ENCODE measurements at places on chromosomes 4 and X.

- no peak for DNase-seq
Observed at GRCh38 chr4:19743115-19743638, 508.5 kb upstream of the SLIT2 start.

- DNase-seq = no peak
Observed at GRCh38 chrX:122584981-122585380, 599.1 kb upstream of the GRIA3 start.

- DNase-seq = no peak
Observed at GRCh38 chr4:110953898-110954297, 331.0 kb upstream of the PITX2 start.

DNA sequence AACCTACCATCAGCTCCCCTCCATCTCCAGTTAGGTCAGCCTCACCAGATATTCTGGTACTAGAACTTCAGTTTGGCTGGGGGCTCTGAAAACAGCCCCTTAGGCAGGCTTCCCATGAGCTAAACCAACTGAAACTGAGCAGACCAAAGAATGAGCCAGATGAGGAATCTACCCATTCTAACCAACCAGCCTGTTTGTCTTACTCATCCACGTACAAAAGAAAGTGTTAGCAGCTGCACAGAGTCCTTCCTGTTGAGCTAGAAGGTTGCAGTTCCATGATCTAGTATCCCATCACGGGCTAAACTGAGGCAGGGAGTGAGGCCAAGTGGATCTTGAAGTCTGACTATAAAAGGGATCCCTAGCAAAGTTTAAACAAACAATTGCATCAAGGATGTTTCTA, 17.5 kb downstream of the MAGEA9B start:
- DNase-seq = no peak

- no peak for DNase-seq
Observed at GRCh38 chr4:35525192-35525978, 718.9 kb downstream of the ARAP2 start.

DNA sequence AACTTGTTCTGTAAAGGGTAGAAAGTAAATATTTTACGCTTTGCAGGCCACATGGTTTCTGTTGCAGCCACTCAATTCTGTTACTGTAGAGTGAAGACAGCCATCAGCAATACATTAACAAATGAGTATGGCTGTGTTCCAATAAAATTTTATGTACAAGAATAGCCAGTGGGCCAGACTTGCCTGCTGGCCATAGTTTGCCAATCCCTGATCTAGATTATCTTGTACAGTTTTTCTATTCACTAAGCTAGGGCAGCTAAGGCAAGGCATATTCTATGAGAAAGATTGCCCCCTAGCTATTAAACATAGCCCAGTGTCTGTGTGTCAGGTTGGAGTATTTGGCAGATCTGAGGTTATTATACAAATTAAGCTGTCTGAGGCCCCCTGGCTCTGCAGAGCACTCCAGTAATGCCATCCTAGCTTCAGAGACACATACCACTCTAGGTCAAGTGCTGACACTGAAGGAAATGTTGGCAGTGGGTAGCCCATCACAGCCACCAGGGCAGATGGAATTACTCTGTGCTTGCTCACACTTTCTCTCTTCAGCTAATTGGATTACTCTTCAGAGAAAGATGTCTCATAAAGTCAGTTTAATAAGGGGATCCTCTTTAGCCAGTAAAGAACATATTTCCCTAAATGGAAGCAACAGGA, 40.7 kb downstream of the MTTP start:
- DNase-seq = no peak

GRCh38 chr4:96092151-96092705, 252.3 kb downstream of the PDHA2 start:
- DNase-seq = no peak

- DNase-seq = no peak
Observed at GRCh38 chrX:46254641-46255040, 290.6 kb downstream of the ZNF674 start.

GRCh38 chr4:127179256-127180087, 453.3 kb upstream of the INTU start:
- no peak for DNase-seq

GRCh38 chrX:69815063-69815462, 199.2 kb downstream of the EDA start:
- no peak for DNase-seq

DNA sequence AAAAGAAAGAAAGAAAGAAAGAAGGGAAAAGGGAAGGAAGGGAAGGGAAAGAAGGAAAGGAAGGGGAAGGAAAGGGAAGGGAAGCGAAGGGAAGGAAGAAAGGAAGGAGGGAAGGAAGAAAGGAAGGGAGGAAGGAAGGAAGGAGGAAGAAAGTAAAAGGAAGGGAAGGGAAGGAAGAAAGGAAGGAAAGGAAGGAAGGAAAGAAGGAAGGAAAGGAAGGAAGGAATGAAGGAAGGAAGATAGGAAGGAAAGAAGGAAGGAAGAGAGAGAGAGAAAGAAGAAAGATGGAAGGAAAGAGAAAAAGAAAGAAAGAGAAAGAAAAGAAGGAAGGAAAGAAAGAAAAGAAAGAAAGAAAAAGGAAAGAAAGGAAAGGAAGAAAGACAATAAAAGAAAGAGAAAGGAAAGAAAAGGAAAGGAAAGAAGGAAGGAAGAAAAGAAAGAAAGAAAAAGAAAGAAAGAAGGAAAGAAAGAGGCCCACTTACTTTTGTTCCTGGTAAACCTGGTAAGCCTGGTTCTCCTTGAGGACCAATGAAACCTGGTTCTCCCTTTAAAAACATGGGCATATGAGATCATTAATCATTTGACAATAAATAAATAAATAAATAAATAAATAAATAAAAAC, 105.9 kb upstream of the ETNPPL start:
- DNase-seq = no peak

- no peak for DNase-seq
Observed at GRCh38 chrX:9707306-9708033, 58.2 kb downstream of the GPR143 start.

- DNase-seq = no peak
Observed at GRCh38 chr4:107247738-107248137, 211.6 kb upstream of the DKK2 start.

- no peak for DNase-seq
Observed at GRCh38 chr4:84666439-84666838, 83.5 kb downstream of the CDS1 start.

- DNase-seq = no peak
Observed at GRCh38 chr4:33883111-33883510, 2361.2 kb downstream of the ARAP2 start.

GRCh38 chr4:188143731-188144130, 4.5 kb downstream of the TRIML1 start:
- no peak for DNase-seq

DNA sequence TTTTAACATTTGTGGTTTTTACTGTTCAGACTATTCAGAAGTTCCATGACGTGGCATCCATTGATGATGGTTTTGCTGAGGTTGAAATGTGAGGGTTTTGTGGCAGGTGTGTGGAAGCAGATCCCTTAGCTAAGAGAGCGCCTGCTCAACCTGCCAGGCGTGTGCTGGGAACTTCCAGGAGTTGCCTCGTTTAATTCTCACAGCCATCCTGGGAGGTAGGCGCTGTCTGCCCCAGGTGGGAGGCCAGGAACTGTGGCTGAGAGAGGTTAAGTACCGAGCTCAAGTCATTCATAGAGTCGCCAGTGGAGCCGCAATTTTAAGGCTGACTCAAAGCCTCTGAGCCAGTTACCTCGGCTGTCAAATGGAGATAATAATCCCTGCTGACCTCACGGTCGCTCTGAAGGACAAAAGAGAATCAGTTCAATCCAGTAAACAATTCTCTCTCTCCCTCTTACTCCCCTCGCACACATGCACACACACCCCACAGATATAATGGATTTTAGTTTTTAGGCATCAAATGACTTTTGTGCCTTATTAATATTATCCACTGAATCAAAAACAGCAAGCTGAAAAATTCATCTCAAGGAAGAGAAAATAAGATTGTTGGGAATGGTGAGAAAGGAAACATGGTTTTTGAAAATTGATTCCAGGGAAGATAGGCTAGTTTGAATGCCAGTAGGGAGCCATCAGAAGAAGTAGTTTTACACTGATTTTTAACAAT, 171.3 kb downstream of the PTTG2 start:
- DNase-seq = no peak

DNA sequence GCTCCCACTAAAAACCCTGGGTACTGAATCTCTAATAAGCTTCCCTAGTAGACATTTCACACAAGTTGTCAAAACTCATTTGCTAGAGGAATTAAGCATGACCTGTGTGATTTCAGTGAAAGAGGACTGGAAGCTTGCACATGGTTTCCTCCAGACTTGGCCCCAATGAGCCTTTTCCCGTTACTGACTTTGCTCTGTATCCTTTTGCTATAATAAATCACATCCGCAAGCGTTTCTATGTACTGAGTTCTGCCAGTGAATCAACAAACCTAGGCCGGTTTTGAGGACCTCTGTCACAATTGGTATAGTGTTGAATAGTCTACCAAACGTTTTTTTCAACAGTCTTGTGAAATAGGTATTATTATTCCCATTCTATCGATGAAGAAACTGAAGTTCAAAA, 8.2 kb downstream of the ATP11C start:
- no peak for DNase-seq
